ENCODE measurements at places on chromosomes 7 and 10.

DNA sequence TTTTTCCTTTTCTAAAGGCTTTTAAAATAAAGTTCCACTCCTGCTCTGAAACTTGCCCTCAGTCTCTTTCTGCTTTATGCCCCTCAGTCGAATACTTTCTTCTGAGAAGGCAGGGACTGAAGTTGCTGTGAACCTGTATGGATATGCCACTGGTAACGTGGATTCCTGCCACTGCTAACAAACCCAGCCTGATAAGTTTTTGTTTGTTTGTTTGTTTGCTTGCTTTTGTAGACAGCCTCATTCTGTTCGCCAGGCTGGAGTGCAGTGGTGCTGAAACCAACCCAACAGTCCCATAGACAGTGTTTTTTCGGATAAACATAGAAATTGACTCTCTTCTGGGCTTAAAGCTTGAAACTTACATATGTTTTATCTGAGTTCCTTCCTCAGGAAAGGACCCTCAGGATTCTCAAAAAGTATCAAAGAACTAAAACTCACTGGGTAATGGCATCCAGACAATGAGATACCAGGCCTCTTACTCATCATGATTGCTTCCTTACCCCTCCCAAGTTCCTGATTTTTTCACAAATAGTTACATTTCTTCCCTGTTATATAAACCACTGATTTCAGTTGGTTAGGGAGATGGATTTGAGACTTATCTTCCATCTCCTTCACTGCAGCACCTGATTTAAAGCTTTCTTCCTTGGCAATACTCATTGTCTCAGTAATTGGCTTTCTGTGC is 273.6 kb downstream of the SDHAF3 start:
- no peak for DNase-seq

- no peak for DNase-seq
Measured at GRCh38 chr7:30988351-30989005, 24.7 kb downstream of the GHRHR start.

DNA sequence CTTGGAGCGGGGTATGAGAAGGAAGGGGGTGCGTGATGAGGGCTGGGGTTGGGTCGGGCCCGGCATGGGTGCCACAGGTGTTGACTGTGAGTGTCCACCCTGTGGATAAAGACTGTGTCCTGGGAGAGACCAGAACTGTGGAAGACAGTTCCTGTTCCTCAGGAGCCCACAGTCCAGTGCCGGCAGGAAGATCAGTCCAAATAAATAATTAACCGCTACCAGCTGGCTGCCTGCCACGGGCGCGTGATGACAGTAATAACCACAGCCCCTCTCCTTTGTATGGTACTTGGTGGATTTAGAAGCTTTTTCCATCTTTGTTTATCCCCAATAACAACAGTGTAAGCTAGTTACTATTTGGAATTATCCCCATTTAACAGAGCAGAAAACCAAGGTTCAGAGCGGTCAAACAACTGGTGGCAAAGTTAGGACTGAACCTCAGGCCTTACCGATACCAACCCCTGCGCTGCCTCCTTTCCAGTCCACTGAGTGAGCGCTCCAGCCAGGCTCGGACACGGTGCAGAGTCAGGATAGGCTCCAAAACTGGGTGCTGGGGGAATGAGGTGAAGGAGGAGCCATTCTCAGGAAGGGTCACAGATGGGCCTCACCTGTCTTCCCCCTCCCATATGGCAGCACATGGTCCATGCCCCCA is 5.1 kb downstream of the ZMIZ1 start:
- no peak for DNase-seq

DNA sequence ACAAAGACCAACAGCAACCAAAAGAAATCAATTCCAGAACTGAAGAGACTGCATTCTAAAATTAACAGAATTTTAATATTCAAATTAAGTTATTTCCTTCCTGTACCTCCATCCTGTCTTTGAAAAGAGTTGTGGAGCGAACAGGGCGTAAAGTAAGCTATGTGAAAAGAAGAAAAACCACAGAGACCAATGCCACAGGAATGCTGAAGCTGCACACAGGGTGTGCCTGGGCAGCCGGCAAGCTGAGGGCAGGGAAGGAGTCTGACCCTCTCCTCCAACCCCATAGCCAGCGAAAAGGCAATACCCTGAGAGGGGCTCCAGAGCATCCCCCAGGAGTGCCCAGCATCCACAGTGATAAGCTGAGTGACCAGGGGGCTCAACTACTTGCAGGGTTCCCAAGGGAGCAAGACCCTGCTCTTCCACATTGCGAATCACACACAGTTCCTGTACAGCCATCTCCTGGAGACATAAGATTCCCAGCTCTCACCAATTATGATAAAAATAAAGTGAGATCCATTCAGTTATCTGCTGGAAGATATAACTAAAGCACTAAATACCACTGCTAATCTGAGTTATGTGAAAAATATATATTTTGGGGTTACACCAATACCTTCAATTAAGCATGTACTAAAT is 93.8 kb downstream of the PARD3 start:
- DNase-seq = no peak

GRCh38 chr7:147861945-147862344 is 728.6 kb upstream of the C7orf33 start:
- DNase-seq = no peak

GRCh38 chr7:25359471-25360059 is 131.3 kb upstream of the NPVF start:
- DNase-seq = no peak

GRCh38 chr7:117665368-117665767 is 185.5 kb downstream of the CFTR start:
- no peak for DNase-seq

- no peak for DNase-seq
Measured at GRCh38 chr7:155191901-155192478, 105.7 kb upstream of the INSIG1 start.

GRCh38 chr7:77812290-77812685 is 13.7 kb downstream of the PHTF2 start:
- DNase-seq = no peak

- DNase-seq = no peak
Measured at GRCh38 chr10:89037096-89037495, 46.5 kb downstream of the FAS start.

DNA sequence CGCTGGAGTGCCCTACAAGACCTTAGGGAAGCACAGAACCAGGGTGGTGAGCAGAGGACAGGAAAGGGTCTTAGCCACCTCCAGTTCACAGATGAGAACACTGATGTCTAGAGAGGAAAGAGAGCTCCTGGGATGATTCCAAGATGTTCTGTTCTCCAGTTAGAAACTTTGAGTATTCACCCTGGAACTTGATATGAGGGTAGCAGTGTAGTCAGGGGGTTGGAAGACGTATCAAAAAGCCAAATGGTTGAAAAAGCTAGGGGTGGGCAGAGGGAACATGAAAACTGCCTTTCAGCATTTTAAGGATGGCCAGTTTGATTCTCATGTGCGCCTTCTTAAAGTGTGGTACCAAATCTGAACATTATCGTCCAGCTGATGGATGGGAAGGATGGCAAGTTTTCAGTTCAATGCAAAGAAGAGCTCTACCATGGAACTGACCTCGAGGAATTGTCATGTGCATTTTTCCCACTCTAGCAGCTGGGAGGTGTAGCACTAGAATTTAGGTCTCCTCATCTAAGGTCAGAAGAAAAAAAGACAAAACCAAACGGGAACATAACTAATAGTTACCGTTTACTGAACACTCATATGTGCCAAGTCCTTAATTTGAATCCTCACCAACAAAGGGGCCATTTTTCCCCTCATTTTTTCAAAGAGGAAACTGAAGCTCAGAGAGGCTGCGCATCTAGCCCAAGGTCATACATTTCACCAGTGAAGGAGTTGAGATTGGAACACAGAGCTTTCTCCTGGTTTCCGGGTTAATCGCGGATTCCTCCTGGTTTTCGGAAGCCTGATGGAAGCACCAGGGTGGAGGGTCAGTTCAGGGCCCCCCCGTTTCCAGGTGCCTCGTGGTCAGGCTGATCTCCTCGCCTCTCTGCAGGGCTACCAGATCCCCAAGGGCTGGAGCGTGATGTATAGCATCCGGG is 6.0 kb upstream of the CYP26A1 start:
- DNase-seq = no peak

GRCh38 chr10:30580241-30580640 is 49.3 kb downstream of the LYZL2 start:
- DNase-seq = no peak

- DNase-seq = no peak
Measured at GRCh38 chr7:110541962-110542361, 549.0 kb upstream of the LRRN3 start.

- DNase-seq = no peak
Measured at GRCh38 chr10:79215531-79215930, 131.7 kb upstream of the PPIF start.

Measured in fibroblast of the conjunctiva (primary cell).